Activated CD4-positive, alpha-beta memory T cell treated with anti-CD3 and anti-CD28 coated beads, Interleukin-2, amount 10 ng/mL, durations not matched to agents 7 days and 5 days (primary cell): ENCODE measurements at places on chromosomes 4 and X. TPM values are rescaled to one million over a fixed set of nuclear protein-coding genes. Genes with fewer than 3 reads are reported as not detected.

CFAP47 gene
- not detected for total RNA-seq

DNA sequence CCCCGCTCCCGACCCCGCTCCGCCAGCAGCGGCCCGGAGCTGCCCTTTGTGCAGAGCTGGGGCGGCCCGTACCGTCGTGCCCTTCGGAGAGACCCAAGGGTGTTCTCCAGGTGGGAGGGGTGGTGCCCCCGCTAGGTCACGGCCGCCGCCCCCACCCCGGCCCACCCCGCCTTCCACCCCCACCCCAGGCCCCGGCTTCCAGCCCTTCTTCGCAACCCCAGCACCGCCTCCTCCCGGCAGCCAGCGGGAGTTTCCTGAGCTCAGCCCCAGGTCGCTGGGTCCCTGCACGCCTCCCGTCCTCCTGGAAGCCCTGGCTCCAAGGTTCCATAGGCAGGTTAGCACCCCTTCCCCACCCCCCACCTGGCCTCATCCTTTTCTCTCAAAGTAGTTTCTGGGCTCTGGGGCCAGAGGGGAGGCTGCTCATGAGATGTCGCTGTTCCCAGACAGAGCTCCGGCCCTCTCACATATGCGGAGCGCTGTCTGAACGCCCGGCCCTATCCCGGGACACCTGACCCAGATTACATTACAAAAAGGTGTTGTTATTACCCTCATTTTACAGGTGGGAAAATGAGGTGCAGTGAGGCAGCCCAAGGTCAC is 25.2 kb upstream of the FGFR3 start:
- peak; percentile 39 for DNase-seq

- DNase-seq = no peak
Observed at GRCh38 chr4:188432328-188432727, 293.1 kb downstream of the TRIML1 start.

GRCh38 chr4:146369446-146369845 is 152.3 kb downstream of the SLC10A7 start:
- no peak for DNase-seq

- no peak for DNase-seq
Observed at GRCh38 chrX:109822861-109823260, 89.8 kb upstream of the ACSL4 start.

- no peak for DNase-seq
Observed at GRCh38 chrX:23784470-23785331, 1.7 kb downstream of the SAT1 start.

GRCh38 chr4:7698584-7698983 is 241.1 kb downstream of the AFAP1 start:
- no peak for DNase-seq

SLC10A6 gene
- not detected for total RNA-seq

GRCh38 chrX:14295426-14295825 is 233.9 kb upstream of the GLRA2 start:
- no peak for DNase-seq

GRCh38 chrX:149493567-149494562 is 11.2 kb downstream of the IDS start:
- DNase-seq = no peak

- no peak for DNase-seq
Observed at GRCh38 chr4:26936284-26937065, 75.8 kb downstream of the STIM2 start.

CT45A1 gene
- not detected for total RNA-seq
